Natural killer cell (primary cell): ENCODE measurements at places on chromosomes 2 and 18.

- DNase-seq, result no peak
Observed at GRCh38 chr18:70246061-70246466, 40.6 kb upstream of the RTTN start.

- no peak for DNase-seq
Observed at GRCh38 chr18:29982218-29982617, 1060.3 kb downstream of the DSC3 start.

- DNase-seq, result no peak
Observed at GRCh38 chr2:18265614-18266586, 294.6 kb downstream of the RDH14 start.

DNA sequence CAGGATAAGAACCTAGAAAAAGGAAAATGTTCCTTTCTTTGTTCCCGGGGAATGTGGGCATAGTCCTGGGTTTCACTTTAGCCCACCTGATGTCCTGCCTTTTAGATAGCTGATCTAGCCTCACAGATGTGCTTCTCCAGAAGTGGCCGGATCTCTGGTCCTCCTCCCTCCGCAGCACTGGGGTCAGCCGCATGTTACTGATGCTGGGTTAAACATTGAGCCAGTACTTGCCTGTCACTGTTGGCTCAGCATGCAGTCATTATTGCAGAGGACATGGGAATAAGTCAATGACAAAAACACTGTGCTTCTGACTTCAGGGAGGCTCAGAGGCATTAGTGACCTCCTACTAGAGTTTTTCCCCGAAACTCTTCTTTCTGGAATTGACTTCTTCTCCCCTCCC lies 27.6 kb downstream of the NCK2 start:
- no peak for DNase-seq

DNA sequence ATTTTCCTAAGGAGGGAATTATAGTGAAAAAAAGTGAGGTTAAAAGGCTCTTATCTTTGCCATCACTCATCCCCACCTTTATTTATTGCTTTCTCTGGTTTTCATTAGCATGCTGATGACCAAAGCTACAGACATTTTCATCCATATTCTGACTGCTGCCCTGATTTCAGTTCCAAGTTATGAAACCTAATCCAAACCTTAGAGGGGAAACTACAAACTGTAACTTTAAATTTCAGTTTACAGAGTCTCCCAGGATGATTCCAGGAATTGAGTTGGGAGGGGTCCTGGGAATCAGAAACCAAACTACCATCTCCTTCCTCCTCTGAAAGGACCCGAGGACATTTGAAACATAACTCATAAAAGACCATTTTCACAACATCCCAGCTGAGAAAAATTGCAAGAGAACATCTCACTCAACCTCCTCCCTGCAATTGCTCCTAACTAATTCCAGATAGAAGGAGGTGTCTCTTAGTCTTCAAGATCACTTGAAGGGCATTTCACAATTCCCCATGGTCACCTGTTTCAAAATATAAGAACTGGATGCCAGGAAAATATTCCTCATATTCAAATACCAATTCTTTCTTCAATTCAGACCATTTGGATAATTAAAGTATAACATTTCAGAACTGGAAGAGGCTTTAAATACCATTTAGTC lies 520.6 kb downstream of the TNS1 start:
- DNase-seq, result no peak

DNA sequence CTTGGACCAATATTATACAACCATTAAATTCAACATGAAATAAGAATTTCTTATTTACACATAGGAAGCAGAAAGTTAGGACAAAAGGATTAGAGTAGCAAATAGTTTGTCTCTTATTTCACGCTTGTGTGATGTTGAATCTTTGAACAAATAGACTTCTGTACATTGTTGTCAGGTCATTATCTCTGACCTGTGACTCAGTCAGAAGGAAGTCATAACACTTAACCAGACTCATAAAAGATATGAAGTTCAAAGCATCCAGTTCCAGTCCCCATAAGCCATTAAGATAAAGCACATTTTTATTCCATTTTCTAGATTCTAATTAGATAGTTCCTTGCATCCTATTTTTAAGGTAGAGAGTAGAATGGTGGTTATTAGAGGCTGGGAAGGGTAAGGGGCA lies 130.8 kb downstream of the UPP2 start:
- DNase-seq, result no peak

- DNase-seq, result no peak
Observed at GRCh38 chr2:111697560-111697959, 186.4 kb downstream of the ANAPC1 start.

GRCh38 chr18:1464444-1465217 lies 560.0 kb downstream of the ADCYAP1 start:
- DNase-seq, result no peak

DNA sequence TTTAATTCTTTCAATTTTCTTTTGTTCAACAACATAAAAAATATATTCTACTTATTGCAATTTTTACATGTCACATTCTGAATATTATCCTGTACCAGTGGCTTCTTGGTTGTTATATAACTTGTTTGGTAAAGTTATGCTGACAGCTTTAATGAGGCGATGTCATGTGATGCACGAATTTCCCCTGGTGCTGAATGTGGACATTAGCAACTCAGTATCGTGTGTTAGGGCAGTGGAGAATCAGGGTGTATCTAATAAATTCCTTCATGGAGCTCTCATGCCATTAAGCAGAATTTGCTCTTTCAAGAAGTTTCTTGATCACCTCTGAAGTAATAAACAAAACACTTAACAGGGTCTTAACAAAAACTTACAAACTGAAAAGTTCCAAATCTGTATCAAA lies 99.6 kb upstream of the DNMT3A start:
- no peak for DNase-seq

DNA sequence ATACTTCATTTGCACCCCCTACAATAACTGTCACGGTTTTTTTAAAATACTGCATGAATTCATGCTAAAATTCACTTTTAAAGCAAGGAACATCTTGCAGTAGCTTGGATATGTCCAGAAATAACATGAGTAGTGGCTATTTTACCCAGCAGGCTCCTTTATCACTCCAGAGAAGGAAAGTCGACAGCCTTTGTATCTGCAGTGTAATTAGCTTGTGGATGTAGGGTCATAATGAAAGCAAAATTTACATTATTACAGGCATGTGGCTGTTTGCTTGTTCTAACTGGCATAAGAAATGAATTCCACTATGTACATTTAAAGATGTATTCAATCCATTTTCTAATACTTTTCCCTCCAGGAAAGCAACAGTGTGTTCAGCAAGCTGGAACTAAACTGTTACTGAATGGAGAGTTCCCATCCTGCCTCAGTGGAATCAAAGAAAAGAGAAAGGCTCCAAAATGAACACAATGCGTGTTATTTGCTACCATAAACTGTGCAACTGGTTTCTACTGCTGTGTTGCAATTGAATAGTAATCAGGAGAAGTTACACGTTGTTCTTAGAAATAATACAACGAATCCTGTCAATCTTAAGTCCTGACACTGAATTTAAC lies 321.2 kb upstream of the VRK2 start:
- no peak for DNase-seq

GRCh38 chr2:8506746-8507145 lies 175.1 kb upstream of the ID2 start:
- no peak for DNase-seq

DNA sequence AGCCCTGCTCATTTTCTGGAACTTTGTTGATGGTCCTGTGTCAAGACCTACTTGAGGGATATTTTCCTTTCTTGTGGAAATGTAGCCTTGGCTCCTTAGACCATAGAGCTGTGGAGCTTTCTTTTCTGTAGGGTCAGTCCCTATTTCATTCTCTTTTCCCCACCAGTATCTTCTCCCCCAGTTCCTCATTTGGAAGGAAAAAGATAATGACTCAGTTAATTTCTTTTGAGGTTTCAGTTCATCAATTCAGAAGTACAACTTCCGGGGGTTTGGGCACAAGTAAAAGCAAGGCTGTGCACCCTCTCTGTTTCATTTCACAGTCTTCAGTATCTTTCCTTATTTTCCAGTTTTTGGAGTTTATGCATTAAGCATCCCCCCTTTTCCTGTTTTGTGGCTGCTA lies 70.7 kb downstream of the CDC42EP3 start:
- no peak for DNase-seq

DNA sequence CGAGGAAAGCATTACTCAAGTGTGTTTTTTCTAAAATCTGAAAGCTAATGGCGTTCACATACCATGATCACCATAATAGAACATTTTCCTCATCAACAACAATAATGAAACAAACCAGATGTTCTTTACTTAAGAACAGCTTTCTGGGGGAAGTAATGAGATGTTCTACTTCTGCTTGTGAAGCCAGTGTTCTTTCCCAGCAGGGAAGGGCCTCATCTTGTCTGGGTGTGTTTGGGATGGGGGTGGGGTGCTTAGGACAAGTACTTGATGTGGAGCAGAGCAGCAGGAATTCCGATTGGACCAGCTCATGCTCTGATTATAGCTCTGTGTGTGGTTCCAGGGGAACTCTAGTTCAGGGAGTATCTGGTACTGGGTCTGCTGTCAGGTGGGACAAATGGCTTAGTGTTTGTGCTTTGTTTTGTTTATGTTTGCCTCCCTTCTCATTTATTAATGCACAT lies 163.0 kb upstream of the NOSTRIN start:
- no peak for DNase-seq

- no peak for DNase-seq
Observed at GRCh38 chr2:205218056-205218455, 464.2 kb upstream of the NRP2 start.

GRCh38 chr2:174594456-174594855 lies 3.1 kb downstream of the WIPF1 start:
- no peak for DNase-seq

DNA sequence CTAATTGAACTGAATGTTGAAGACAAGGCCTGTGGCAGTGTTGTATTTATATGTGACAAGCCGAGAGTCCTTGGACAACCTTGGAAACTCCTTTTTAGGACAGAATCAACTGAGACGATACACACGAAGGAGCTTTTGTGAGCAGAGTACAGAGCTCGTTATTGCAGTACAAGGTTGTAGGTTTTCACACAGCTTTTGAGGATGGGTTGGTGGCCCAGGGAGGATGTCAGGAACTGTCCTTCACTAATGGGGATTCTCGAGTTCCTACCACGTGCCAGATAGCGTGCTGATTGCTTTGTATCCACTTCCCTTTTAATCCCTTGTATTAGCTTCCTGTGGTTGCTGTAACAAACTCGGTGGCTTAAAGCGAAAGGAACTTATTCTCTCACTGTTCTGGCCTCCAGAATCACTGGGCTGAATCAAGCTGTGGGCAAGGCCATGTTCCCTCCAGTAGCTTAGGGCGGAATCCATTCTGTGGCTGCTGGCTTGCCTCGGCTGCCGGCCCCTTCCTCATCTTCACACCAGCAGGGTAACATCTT lies 20.2 kb downstream of the INPP4A start:
- DNase-seq, result no peak

DNA sequence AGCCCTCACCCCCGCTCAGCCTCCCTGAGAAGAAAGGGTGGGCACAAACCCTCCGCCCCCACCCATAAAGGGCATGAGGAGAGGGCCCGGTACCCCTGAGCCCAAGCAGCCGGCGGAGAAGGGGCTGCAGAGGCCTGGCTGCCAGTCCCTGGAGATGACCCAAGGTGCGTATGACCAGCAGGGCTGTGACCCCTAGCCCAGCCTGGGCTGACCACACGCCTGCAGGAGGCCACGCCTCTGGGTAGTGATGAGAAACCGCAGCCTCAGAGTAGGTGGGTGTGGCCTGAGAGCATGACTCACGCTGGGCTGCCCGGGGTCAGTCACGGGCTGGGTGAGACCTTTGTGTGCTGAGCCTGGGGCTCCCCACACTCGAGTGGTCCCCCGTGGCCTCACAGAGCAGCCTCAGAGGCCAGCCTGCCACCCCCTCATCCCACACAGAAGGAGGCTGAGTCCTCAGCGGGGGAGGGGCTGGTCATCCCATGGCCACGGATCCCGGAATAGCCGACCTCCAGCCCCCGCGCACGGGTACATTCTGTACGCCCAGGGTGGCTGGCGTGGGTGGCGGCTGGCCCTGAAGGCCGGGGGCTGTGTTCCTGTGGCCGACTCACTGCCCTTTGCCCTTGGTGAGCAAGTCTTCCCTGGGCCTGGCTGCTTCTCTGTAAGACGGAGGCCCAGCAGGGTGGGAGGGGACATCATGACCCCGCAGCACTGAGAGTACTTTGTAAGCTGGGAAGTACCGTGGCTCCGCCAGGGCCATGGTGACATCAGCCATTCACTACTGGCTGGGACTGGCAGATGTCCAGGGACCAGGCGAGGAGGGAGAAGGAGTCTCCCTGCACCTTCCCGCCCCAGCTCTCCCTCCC lies 110.8 kb upstream of the OTOS start:
- no peak for DNase-seq

DNA sequence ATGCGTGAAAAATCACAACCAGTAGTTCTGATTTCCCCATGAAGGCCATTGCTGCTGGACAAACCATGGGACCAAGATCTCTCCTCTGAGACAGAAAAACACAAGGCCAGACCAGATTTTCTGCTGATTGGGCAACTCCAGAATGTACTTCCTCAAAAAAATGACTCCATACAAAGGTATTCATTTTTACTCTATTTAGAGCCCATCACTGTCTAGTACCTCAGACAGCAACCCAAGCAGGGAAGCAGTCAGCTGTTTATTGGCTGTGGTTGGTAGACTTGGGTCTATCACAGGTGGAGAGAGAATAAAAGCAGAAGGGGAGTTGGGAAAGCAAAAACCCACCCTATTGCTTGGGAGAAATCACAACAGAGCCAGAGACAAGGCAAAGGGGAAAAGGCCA lies 219.9 kb downstream of the PIK3C3 start:
- DNase-seq, result no peak
